Stimulated activated naive CD8-positive, alpha-beta T cell treated with anti-CD3 and anti-CD28 coated beads, Interleukin-15, amount 100 ng/mL, for 72 hours (primary cell): ENCODE measurements at places on chromosomes 11 and 22.

DNA sequence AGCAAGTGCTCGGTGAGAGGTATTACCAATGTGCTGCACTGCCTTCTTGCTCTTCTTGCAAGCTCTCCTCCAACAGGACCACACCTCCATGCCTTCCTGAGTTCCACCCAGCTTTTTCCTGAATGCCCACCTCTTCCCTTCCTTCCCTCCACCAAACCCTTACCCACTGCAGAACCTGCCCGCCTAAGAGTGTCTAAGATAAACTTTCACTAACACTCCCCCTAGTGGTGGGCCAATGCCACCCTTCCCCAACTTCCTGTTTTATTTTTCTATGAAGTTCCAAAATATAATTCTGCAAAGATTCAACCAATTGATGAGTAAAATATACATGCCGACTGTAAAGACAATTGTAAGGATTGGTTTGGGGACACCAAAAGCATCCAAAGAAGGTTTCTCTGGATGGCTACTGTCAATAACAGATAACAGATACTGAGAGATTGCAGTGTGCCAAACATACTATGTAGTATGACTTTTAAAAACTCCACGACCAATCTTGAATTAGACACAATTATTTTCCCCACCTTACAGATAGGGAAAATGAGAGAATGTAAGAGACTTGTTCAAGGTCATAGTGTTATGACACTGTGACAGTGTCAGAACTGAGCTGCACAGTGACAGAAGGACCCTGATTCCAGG is 38.6 kb upstream of the BMAL1 start:
- peak; percentile 34 for DNase-seq

DNA sequence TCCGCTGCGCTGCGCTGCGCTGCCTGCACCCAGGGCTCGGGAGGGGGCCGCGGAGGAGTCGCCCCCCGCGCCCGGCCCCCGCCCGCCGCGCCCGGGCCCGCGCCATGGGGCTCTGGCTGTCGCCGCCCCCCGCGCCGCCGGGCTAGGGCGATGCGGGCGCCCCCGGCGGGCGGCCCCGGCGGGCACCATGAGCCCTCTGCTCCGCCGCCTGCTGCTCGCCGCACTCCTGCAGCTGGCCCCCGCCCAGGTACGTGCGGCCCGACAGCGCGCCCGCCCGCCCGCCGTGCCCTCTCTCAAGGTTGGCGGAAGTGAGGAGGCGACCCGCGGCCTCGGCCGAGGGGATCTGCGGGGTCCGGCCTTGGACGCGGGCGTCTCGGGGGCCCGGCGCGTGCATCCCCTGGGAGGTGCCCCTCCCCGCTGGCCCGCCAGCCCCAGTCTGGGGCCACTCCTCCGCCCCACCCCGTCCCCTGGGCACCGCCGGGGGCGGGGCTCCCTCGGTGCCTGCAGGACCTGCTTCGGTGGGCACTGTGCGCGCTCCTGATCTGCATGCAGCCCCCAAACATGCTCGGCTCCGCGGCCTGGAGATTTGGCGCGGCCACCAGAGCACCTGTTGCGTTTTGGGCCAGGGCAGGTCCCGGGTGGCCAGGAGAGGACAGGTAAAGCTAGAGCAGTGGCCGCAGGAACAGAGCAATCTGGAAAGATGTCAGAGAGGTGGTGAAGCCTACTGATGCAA is 429 bp downstream of the VEGFB start:
- peak; percentile 60 for DNase-seq

GRCh38 chr22:32623943-32624342 is 149.3 kb downstream of the FBXO7 start:
- no peak for DNase-seq

DNA sequence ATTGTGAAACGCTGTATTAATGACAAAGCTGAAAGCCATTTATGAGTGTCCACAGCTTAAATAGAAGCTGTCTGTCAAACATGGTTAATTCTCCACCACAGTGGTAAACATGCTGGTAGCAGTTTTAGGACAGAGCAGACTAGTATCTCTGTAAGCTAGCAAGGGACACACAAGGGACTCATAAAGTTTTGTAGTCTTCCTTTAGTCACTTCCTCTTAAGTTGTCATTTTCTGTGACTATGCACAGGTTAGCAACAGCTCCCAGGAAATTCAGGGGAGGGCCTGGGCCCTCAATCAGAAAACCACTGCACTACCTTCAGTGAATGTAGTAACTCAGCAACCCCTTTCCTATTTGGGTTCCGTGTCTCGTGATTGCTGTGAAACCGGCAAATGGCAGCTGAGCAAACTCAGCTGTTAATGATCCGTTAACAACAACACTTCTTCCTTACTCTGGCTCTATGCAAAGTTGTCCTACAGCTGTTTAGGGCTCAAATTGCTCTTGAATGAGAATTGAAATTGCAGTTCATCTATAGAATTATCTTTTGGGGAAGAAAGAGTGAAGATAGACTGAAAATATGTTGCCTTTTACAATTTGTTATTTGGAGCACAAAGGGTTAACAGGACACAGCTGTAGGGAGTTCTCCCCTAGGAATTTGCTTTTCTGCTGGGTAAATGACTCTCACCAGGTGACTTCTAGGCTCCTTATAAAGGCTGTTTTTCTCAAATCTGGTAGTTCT is at the start of gene MMP26:
TSS of gene MMP26 (plus strand) at position 731 of the 736 bp plus-strand sequence.
- no peak for DNase-seq

DNA sequence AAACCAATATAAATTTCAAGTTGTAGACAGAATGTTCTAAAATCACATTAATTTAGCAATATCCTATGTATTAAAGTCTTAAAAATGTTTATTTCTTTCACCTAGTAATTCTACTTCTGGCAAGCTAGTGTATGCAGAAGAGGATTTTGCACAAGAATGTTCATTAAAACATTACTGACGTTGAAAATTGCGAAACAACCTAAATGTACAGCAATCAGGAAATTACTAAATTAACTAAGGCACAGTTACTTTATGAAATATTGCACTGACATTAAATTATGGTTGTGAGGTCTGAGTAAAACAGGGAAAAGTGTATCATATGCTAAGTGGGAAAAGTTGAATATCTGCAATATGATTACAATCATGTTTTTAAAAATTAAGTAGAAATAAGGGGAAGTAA is 4.1 kb downstream of the SLC36A4 start:
- no peak for DNase-seq

DNA sequence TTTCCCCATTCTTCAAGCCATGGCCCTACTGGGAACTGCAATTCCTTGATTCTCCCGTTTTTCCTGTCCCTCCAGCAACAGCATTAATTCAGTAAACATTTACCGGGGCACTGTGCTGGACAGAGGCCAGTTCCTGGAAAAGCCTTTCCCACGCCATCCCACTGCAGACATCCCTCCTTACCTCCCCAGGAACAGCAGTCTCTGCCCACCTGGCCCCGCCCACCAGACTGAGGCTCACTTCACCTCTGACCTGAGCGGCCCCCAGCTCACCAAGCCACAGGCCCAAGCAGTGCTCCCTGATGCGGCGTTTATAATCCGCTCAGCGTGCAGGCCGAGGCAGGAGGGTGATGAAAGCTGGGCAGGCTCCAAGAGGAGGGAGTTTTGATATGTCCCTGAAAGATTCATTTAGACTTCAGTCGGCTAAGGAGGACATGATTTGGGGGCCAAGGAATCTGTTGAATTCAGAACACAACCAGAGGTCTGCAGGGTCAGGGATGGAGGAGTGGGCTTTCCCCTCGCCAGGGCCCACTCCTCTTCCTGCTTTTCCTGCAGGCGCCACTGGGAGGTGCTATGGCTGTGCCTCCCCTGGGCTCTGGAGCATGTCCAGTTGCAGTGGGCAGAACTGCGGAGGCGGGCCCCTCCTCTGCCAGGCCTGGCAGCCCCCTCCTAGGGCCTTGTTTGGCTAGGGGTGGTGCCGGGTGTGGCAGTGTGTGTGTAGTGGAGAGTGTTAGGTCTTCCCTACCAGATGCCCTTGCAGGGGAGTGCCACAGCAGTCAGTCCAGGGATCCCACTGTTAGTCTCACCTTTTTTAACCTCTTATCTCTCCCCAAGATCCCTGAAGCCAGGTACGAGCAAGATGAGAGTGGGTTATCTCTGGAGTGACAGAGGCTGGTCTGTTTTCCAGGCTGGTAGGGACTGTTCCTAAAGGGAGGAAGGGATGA is 1.4 kb upstream of the TAGLN start:
- no peak for DNase-seq

DNA sequence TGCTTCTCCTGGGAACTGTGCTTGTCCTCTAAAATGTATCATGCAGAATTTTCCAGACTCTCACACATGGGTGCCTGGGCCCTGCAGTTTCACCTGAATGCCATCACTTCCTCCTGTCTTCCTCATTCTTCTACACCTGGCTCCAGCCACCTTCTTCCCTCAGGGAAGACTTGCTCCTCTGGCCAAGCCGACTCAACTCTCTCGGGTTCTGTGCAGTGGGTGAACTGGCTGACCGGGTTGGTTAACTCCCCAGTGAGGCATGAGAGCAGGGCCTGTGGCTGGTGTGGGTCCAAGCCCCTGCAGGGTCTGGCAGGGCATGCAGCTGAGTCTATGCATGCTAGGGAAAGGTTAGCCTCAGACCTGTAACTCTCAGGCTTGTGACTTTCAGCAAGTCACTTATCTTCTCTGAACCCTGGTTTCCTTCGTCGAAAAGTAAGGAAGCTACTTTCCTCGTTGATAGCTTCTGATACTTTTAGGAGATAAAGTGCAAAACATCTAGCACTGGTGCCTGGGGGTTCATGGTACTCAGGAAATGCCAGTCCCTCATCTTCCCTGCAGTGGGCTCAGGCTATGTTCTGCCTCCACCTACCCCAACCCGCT is 11.9 kb downstream of the CD82 start:
- no peak for DNase-seq

GRCh38 chr11:92601048-92601447 is 368.4 kb upstream of the MTNR1B start:
- no peak for DNase-seq

DNA sequence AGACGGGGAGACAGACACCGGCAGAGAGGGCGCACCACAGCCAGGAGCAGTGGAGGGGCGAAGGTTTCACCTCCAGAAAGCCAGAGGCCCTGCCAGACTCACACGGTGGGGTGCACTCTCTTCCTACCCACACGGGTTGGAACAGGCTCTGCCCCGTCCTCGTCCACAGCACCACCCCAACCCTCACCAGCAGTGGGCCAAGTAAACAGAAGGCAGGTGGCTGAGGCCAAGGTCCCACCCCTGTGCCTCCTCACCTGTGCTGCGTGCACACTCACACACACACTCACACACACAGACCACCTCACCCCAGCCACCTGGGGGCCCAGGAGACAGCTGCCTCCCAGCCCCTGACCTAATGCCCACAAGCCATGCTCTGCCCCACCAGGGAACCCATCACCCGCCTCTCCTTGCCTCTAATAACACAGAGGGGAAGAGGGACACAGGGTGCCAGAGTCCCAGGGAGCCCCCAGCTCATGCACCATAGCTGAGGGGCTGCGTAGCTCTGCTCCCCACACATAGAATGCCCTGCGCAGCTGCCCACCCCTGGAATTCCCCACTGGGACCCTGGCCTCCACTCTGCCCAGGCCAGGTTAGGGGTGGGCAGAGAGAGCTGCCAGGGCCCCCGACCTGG is 3.1 kb downstream of the CYB5R3 start:
- DNase-seq = no peak
